ENCODE measurements at places on chromosomes 7 and 10. TPM values are rescaled to one million over a fixed set of nuclear protein-coding genes. Genes with fewer than 3 reads are reported as not detected.

Gene BEND7
- total RNA-seq, result 7.8 TPM

Gene CCDC146
- total RNA-seq, result 0.46 TPM

Gene PAX2
- total RNA-seq, result not detected

Gene NAT16
- total RNA-seq, result not detected

Gene GRID2IP
- not detected for total RNA-seq

Gene AUTS2
- total RNA-seq, result 0.30 TPM

Gene SORCS1
- total RNA-seq, result not detected

Gene C10orf143
- 0.65 TPM for total RNA-seq

Gene OR6V1
- total RNA-seq, result not detected

Gene ACTL6B
- total RNA-seq, result not detected

Gene NUB1
- total RNA-seq, result 36.9 TPM

Gene ACSM6
- total RNA-seq, result not detected

Gene MEOX2
- 3.2 TPM for total RNA-seq

Gene ZMYND11
- 43.9 TPM for total RNA-seq

Gene IDI2
- total RNA-seq, result not detected

Gene CRYGN
- not detected for total RNA-seq

Measured in epithelial cell of umbilical artery (primary cell).